ENCODE measurements at places on chromosomes 1 and 21.

GRCh38 chr21:41951876-41952567 is 1.8 kb downstream of the C2CD2 start:
- DNase-seq, result no peak

GRCh38 chr21:44969931-44970755 is 30.3 kb downstream of the SLX9 start:
- DNase-seq, result peak; percentile 71

DNA sequence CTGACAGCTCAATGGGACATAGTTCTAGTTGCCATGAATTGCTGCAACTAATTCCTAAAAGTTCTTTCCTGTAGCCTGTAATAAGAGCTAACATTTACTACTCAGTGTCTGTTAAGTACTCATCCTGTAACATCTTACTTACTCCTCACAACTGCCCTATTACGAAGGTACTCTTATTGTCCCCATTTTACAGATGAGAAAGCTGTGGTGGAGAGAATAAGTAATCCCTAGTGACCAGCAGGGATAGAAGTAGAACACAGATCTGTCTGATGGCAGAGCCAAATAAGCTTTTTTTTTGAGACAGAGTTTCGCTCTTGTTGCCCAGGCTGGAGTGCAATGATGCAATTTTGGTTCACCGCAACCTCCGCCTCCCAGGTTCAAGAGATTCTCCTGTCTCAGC is 3.1 kb downstream of the STK40 start:
- DNase-seq, result no peak

GRCh38 chr1:204464187-204464631 is 30.4 kb downstream of the PIK3C2B start:
- DNase-seq, result peak; percentile 28

DNA sequence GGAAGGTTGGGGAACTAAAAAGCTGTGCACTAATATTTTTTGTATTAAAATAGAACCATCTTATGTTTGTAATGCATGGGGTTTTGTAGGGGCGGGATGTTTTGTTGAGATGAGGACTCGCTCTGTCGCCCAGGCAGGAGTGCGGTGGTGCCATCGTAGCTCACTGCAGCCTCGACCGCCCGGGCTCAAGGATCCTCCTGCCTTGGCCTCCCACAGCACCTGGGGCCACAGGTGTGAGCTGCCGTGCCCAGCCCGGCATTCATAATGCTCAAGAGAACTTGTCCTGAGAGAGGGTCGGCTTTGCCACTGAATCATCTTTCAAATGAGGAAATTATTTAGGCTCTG is 3.0 kb upstream of the C1orf159 start:
- no peak for DNase-seq

- DNase-seq, result no peak
These were observed 4.0 kb downstream of the RNF11 start for GRCh38 chr1:51240084-51240483.

- no peak for DNase-seq
These were observed 101.1 kb downstream of the PRKAB2 start for GRCh38 chr1:147071142-147071541.

GRCh38 chr1:70504176-70504820 is 93.2 kb downstream of the CTH start:
- DNase-seq, result peak; percentile 5

DNA sequence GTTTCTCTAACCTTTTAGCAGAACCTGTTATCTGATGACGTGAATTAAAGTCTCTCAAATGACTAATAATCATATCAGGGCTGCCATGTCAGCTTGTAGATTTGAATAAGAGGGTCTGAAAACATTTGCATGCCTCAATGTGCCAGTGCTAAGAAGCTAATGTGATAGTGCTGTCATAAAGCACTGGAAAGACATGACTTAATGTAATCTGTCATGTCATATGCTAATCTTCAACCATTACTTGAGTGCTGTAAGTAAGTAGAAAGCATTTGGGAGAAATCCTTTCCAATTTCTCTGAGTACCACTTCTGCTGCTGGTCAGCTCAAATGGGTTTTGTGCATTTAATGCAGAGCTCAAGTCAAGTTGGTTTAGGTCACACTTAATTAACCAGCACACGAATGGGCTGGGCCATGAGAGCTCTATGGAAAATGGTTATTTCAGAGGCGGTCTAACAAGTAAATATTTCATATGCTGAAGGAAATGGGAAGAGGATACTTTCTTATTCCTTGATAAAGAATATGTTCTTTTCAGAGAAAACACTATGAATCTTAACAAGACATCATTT is 609.2 kb downstream of the LMO4 start:
- no peak for DNase-seq

DNA sequence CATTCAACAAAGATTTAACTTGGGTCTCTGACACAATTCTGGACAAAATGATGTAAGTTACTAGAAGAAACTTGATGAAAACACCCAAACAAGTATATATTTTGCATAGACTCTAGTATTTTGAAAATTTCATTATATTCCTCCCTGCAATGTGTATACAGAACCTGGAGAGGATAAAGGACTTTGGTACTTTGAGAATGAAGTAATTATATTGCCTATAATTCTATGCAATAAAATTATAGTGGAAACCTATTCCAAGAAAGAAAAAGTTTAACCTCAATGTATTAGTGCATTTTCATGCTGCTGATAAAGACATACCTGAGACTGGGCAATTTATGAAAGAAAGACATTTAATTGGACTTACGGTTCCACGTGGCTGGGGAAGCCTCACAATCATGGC is 1146.1 kb downstream of the KCNT2 start:
- no peak for DNase-seq

DNA sequence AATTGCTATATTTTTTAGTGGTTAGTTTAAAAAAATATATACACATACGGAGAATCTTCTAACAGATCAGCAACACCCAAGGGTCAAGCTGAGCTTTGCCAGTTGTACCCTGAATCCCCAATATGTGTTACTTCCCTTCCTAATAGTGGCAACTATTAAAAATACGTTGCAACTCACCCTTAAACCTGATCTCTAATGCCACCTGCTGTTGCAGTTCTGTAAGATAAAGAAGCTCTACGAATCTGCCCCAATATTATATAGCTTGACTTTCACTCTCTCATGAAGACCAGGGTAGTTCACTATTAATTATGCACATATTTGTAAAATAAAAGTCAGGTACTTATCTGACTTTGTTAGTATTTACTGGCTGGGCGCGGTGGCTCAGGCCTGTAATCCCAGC is 58.4 kb downstream of the ASH1L start:
- DNase-seq, result peak; percentile 40

DNA sequence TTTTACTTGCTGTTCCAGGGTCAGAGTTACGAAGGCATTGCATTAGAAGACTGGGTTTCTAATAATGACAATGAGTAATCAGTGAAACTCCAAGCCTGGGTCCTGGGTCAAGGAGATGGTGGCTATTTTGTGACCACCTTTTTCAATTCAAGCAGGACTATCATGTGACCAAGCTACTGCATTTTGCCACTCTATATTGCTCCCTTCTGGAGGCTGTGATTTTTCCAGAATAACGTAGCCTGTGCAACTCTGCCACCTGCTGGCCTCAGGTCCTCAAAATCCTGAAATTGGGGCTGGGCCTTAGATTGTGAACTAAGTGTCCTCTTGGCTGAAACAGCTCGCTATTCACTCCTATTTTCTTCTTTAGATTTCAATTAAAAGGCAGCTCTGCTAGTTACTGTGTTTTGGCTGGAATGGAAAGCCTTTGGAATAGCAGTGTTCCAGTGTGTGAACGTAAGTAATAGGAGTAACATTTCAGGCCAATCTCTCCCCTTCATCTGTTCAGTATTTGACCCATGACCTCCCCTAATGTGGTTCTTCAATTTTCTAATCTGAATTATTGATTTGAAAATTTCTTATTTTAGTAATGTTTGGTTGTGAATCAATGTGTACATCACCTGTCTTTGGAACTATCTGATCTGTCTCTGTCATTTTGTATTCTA is 52.9 kb upstream of the CD46 start:
- peak; percentile 58 for DNase-seq

DNA sequence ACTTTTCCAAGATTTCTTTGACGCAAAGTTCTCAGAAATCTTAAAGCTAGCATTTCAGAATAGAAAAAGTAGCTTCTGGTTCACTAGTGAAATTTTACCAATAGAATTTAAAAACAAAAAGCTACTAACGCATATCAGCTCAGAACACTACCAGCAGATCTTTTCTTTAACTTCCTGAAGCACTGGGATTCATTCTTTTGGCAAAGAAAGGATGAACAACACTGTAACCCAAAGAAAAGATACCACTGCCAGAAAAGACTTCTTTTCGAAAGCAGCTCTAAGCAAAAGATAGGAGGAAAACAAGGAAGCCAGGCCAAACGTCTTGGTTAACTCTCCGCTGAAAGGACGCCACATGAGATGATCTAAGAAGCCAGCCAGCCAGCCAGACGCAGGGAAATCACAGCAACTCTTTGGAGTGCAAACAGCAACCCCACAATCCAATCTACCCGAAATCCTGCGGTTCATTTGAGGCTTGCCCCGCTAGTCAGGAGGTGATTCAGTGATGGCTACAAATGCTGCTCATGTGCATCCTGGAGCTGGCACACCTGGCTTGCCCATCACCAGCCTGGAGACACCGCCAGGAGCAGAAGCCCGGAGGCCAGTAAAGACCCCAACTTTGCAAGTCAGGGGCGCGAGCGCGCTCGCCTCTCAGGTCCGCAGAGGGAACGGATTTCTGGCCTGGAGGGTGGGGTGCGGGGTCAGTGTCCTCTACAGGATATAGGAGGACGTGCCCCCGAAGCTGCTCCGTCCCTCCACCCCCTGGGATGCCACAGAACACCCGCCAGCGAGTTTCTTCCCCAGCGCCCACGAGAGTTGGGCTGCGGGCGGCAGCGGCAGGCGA is 812 bp downstream of the NBPF1 start:
- DNase-seq, result peak; percentile 60

- DNase-seq, result no peak
These were observed 46.8 kb upstream of the LAPTM5 start for GRCh38 chr1:30804352-30804751.

GRCh38 chr21:34091607-34092006 is 18.2 kb downstream of the MRPS6 start:
- peak; percentile 13 for DNase-seq

DNA sequence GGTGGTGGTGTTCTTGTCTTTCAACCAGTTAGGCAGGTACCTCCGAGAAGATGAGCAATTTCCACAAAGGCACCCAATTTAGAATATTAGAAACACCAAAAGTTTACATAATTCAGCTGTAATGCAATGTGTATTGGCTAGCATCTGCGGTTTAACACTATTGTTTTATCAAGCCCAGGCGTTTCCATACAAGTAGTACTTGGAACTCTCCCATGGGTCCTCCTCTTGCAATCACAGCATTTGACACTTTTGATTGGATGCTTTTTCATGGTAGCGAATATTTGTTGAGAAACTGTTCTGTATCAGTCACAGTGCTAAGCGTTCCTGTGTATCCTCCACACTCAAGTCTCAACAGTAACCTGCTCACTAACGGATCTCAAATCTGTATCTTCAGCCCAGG is 20.1 kb upstream of the MAP1LC3C start:
- no peak for DNase-seq

GRCh38 chr1:211752951-211753486 is 77.5 kb downstream of the LPGAT1 start:
- no peak for DNase-seq

- DNase-seq, result no peak
These were observed 211.9 kb downstream of the DISC1 start for GRCh38 chr1:231838521-231838920.

All from NB4 (cell line).